Foreskin keratinocyte (primary cell): ENCODE measurements at places on chromosomes 5 and 9.

- DNase-seq: peak; percentile 82
Measured at GRCh38 chr5:177378884-177379883, 5.0 kb upstream of the SLC34A1 start.

GRCh38 chr5:155783246-155783645 lies 543.7 kb upstream of the SGCD start:
- DNase-seq: no peak

GRCh38 chr9:99809586-99810319 lies 11.9 kb upstream of the NR4A3 start:
- DNase-seq: no peak

DNA sequence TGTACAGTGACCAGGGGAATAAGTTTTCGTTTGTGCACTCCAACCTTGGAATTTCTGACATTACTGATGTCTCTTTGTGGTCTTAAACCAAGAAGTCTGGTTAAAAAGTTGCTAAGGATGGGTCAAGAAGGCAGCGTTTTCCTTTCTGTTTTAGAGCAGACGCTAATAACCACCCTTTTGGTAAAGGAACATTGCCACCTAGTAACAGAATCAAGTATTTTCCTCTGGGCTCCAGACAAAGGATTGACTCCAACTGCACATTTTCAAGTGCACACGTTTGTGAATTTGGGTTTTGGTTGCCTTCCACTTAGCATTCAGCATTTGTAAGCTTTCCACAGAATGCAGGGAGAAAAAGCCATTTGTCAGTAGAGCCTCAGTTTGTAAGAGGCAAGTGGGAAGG lies 22.2 kb upstream of the CEP78 start:
- DNase-seq: no peak

DNA sequence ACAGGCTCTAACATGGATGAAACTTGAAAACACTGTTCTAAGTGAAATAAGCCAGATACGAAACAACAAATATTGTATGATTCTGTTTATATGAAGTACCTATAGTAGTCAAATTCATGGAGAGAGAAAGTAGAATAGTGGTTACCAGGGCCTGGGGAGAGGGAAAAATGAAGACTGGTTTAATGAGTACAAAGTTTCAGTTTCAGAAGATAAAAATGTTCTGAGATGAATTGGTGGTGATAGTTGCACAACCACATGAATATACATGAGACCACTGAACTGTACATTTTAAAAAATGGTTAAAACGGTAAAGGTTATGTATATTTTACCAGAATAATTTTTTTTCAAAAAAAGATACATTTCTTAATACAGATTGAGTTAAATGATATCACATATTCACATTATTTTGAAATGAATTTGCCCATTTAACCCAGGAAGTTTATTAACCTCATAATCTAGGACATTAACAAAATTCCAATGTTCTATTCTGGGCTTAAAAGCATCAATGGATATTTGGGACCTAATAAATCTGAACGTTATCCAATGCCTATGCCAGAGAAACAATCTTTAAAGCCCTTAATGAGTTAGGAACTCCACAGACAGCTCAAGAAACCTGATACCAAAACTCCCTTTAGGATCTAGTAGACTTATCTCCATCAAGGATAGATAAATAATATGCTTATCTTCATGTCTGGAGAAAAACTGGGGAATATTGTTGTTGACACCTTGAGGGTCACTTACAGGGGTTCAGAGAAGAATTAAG lies 521.3 kb downstream of the EFNA5 start:
- no peak for DNase-seq

GRCh38 chr5:7073666-7074065 lies 322.3 kb upstream of the ADCY2 start:
- DNase-seq: no peak

DNA sequence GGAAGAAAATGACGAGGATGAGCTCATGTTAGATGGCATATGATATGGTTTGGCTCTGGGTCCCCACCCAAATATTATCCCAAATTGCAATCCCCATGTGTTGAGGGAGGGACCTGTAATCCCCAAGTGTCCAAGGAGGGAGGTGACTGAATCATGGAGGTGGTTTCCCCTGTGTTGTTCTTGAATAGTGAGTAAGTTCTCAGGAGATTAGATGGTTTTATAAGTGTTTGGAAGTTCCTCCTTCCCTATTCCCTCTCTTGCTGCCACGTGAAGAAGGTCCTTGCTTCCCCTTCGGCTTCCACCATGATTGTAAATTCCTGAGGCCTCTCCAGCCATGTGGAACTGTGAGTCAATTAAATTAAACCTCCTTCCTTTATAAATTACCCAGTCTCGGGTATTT lies 10.1 kb downstream of the EDIL3 start:
- DNase-seq: no peak

DNA sequence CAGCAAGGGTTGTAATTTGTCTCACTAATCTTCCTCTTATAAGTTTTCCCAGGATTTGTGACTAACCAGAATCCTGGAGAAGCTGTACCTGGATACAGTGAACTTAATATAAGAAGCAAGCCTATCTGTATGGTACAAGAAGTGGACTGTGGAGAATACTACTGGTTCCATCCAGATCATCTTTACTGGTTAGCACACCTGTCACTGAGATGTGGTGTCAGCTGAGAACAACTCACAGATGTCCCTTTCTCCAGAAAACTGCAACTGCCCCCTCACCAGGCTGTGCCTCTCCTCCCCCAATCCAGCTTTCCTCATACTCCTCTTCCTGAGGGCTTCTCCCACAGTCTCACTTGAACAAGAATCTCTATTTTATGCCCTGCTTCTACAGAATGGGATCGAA lies 4.9 kb downstream of the FBXO10 start:
- no peak for DNase-seq

GRCh38 chr9:127066060-127066850 lies 56.2 kb downstream of the ANGPTL2 start:
- DNase-seq: no peak

DNA sequence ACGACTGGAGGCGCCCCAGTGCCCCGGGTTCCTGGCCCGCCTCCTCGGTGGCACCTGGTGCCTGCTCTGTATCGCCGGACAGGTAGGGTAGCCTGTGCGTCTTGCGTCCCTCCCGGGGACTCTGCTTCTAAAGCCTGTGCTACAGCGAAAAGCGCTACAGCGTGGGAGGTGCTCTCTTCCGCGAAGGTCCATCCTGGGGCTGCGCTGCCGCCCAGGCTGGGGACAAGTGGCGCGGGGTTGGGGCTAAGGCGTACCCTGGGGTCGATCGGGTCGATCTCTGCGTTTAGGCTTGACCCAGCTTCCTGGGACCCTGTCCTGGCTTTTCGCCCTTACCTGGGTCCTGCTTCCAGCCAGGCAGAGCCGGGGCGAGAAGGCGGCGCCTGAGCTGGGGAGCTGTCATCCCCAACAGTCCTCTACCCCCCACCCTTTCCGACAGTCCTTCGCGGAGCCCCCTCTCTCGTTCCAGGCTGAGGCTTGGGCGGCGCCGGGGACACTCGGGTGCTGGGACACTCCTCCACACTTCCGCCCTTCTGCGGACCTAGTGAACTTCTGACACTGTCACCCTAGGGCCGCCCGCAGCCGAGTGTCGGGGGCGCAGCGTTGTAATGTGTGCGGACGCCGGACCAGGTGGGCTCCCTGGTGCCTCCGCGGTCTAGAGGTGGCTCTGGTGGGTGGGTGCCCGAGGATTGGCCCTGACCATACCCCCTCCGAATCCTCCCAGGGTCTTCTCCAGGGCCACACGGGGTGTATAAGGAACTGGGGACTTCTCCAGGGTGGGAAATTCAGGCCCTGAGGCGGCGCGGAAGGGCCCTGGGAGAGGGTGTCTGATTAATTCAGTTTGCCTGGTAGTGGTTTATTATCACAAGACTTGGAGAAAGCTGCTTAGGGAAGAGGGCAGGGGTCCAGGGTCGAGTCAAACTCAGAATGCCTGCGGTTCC lies 328.2 kb downstream of the SH3GL2 start:
- no peak for DNase-seq

GRCh38 chr5:44412286-44412685 lies 23.1 kb upstream of the FGF10 start:
- DNase-seq: no peak

GRCh38 chr5:135399794-135400542 lies 937 bp upstream of the MACROH2A1 start:
- DNase-seq: no peak

- no peak for DNase-seq
Measured at GRCh38 chr9:3741729-3742128, 215.9 kb upstream of the RFX3 start.

GRCh38 chr5:139893873-139894272 lies 98.3 kb downstream of the PSD2 start:
- no peak for DNase-seq

- DNase-seq: peak; percentile 62
Measured at GRCh38 chr5:177403792-177404640, 3.6 kb upstream of the PFN3 start.

DNA sequence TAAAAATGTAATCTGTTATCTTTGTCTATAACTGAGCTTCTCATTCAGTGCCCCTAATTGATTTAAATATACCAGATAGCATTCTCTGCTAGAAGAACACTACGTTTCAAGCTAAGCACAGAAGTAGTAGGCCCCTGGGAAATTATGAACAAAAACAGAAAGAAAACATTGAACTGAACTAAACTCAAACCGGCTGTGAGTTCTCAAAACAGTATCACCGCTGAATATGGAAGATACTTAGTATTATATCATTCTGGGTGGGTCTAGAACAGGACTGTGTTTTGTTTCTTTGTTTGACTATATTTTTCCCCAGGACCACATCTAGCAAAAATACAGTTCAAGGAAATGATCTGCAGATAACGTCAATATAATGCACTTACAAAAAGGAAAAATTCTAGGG lies 95.1 kb upstream of the HMHB1 start:
- DNase-seq: no peak

GRCh38 chr5:122788996-122789395 lies 14.1 kb downstream of the SNX2 start:
- no peak for DNase-seq

DNA sequence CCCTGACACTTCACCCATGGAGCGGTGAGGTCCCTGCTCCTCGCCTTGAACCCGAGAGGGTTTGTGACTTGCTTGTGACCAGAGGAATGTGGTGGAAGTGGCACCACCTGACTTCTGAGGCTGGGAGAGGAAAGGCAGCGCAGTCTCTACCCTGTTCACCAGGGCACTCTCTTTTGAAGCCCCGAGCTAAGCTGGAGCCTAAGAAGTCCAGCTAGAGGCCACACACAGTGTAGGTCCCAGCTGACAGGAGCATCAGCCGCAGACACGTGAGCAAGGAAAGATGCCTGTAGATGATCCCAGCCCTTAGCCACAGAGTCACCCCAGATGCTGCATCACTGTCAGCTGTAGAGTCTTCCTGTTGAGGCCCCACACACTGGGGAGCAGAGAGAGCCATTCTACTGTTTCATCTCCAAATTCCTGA lies 1.7 kb upstream of the ANGPTL2 start:
- DNase-seq: no peak

GRCh38 chr9:134734270-134734669 lies 92.7 kb downstream of the COL5A1 start:
- no peak for DNase-seq

- DNase-seq: no peak
Measured at GRCh38 chr5:32726086-32726557, 15.0 kb downstream of the NPR3 start.

- DNase-seq: no peak
Measured at GRCh38 chr5:57696825-57697570, 214.4 kb upstream of the ACTBL2 start.

- DNase-seq: no peak
Measured at GRCh38 chr5:132765311-132766019, 11.6 kb downstream of the SEPTIN8 start.

GRCh38 chr5:10985721-10986110 lies 224.7 kb upstream of the DAP start:
- DNase-seq: no peak

GRCh38 chr5:13976867-13977830 lies 32.7 kb upstream of the DNAH5 start:
- peak; percentile 27 for DNase-seq

DNA sequence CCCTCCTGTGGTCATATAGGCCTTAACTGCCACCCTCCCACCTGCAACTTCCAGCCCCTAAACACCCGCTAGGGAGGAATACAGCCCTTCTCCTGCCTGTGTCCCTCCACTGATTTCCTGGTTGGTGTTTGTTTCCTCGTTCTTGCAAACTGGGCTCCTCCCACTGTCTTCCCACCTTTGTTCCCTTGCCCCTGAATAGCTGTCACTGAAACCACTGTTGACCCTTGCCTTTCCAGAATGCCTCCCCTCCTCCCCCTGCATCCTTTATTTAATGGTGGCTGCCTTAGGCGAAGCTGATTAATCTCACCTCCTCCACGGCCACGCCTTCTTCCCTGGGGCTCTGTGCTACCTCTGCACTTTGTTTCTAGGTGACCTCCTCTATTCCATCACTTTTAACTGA lies 626.7 kb downstream of the BNC2 start:
- no peak for DNase-seq

DNA sequence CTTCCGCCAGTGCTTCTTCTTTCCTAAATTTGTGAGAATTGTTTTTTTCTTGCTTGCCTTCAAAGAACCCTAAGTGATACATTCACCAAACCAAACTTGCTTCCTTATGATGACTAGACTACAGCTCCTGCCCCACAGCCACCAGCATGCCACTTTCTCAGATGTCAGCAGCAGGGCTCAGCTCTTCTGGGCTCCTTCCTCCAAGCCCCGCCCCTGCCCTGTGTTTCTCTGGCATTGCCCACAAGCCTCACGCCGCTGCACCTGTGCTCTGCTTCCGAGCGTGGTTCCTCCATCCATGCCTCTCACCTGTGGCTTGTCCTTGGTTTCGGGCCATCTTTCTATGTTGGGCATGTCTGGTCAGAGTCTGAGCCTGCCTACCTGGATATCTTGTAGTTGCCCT lies 10.6 kb downstream of the UNC5A start:
- no peak for DNase-seq

DNA sequence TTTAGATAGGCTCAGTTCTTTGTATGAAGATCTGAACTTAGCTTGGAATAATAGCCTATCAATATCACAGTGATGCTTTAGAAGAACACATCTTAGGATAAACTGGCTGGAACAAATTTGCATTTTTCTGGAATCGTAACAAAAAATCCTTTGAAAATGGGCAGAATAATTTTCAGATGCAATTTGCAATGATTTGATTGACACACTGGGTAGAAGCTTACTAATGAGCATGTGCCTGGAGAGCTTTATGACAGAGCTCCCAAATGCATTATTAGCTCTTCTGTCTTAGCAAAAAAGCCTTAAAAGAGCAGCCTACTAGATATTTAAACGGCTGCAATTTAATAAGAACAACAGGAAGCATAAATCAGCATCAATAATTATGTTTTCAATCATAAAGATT lies 76.8 kb upstream of the TXNDC8 start:
- DNase-seq: no peak

DNA sequence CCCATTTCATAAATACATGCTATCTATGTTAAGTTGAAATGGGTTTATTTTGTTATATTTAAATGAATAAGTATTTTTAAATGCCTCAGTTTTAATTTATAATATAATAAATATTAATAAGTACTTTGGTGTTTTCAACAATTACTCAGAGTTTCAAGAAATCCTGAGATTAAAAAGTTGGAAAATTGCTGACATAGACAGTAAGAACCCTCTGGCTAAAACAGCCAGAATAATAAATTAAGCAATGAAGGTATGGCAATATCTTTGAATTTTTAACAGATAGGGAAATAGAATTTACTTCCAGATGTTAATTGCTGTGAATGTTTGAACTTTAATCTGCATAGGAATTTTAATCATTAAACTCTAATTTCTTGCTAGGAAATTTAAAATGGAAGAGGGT lies 83.6 kb downstream of the ZNF622 start:
- DNase-seq: no peak

- no peak for DNase-seq
Measured at GRCh38 chr5:131463656-131464055, 171.4 kb downstream of the RAPGEF6 start.
